Lower leg skin (tissue), 4 donors: ENCODE measurements at places on chromosomes 2 and 18. TPM values are rescaled to one million over a fixed set of nuclear protein-coding genes. Genes with fewer than 3 reads are reported as not detected.

DNA sequence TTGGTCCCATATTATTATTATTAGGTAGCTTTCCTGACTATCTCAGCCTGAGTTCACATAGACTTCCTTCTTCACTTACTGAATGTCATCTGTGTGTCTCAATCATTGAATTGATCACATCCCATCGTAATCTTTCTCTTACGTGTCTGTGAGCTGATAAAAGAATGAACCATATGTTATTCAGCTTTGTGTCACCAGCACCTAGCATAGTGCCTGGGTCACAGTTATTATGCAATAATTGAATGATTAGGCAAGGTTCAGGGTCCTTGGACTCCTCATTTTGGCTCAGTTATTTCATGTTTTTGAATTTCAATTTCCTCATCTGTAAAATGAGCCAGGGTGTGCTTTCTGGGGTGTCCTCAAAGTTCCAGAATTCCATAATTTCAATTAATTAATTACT is 107.2 kb downstream of the ZEB2 start:
- no peak for DNase-seq

GRCh38 chr2:201191132-201191875 is 8.4 kb downstream of the CASP10 start:
- DNase-seq: no peak

DNA sequence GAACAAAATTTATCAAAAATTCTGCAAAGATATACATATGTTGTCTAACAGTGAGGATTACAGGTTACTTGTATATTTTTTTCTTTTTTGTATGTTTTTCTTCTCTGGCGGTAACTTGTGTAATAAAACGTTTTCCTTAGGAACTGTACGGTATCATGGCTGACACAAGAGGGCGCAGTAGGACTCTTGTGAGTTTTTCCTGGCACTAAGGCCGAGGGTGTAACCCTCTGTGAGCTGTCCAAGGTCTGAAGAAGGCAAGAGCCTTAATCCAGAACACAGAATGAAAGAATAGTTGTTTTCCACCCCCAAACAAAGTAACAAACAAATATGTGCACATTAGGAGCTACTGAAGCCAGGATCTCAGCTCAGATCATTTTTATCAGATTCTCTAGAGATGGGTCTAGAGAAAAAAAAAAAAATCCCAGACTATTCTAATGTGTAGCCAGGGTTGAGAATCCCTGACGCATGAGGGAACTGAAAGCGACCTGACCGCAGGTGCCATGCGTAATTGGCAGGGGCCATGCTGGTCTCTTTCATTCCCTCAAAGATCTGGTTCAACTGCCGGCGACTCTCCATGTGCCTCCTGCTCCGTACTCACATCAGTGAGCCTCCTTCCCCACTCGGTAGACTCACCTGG is 27.0 kb downstream of the TMEM200C start:
- DNase-seq: peak; percentile 87

DNA sequence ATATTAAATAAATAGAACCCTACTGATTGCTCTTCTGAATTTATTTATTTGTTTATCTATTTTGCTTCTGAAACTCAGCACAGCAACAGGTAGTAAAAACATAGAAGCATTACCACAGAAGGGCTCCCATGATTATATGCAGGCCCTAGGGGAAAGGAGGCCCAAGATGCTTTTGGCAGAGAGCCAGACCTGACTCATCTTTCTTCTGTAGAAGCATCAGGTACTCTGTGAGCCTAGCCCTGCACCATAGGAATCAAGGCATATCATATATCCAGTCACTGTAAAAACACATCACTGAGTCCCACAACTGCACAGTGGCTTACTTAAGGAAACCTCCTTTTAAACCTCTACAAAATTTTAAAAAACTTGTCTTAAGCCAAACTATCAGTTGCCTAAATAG is 1.8 kb downstream of the SCN9A start:
- DNase-seq: no peak

- no peak for DNase-seq
Observed at GRCh38 chr2:170764880-170765261, 5.3 kb upstream of the ERICH2 start.

Gene CAVIN2
- 7.8 TPM for total RNA-seq

DNA sequence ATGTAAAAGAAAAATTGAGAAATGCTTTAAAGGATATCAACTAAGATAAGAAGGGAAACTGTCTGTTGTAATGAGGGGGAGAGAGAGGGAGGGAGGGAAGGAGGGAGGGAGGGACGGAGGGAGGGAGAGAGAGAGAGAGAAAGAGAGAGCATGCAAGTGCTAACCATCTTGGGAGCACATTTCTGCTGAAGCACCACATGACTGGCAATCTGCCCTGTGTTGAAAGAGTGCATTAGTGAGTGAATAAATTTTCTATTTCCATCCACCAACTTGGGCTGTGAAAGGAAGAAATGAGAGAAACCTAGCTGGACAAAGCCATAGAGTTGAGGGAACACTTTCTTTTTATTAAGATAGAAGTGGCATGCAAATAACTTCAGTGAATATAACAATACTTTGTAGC is 110.7 kb downstream of the TMX3 start:
- no peak for DNase-seq

Gene FEV
- not detected for total RNA-seq

DNA sequence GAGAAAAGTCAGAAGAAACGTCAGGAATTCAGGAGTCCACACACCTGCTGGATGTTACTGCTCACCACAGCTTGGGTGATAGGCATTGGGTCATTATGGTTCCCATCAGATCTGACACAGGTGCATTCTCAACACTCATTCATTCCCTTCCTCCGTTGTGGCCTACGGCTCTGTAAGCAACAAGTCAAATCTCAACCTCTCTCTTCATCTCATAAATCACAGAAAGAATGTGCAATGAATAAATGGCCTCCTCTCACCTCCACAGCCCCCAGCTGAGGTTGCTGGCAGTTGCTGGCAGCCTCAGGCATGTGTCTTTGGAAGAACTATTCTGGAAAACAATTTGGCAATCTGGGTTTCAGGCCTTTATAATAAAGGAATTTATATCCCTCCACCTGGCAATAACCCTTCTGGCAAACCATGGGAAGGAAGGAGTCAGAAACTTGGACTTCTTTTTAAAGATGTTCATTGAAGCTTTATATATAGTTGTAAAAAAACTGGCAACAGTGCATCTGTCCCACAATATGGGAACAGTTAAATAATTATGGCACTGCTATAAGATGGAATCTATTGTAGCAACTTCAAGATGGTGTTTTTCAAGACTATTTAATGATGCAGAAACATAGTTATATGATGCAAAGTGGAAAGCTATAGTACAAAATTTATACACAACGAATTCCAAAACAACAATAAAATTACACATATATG is 175.4 kb downstream of the ANAPC1 start:
- DNase-seq: no peak

DNA sequence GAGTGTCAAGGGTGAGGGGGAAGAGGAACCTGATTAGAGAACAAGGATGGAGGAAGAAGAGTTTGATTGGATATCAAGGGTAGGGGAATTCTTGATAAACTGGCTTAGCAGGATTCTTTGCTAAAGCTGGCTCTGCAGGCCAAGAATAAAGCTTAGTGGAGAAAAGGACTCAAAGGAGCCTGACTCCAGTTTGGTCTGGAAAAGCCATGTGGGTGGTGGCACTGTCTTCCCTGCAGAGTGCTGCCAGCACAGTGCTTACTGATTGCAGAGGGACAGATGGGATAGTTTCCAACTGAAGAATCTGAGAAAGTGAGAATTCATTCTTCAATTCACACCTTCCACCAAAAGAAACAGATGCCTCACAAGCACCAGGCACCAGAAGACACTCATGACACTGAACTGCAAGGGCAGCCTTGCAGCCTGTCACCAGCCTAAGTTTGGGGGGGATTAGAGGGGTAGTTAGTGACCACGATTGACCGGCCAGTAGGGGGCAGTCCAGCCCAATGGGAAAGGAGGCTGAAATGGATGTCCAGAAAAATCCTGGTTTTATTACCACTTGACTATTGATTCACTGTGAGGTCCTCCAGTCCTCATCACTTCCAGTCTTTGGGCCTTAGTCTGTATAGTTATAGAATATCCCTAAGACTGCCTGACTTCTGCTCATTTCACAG is 334.5 kb downstream of the SMAD2 start:
- peak; percentile 52 for DNase-seq

GRCh38 chr2:907706-908105 is 42.9 kb upstream of the SNTG2 start:
- no peak for DNase-seq

GRCh38 chr2:203177361-203177760 is 61.5 kb upstream of the CYP20A1 start:
- no peak for DNase-seq

GRCh38 chr2:222627764-222628163 is 28.1 kb downstream of the FARSB start:
- no peak for DNase-seq

- no peak for DNase-seq
Observed at GRCh38 chr2:122707224-122707824, 951.9 kb downstream of the TSN start.

Gene INPP5D
- total RNA-seq: 15.0 TPM

DNA sequence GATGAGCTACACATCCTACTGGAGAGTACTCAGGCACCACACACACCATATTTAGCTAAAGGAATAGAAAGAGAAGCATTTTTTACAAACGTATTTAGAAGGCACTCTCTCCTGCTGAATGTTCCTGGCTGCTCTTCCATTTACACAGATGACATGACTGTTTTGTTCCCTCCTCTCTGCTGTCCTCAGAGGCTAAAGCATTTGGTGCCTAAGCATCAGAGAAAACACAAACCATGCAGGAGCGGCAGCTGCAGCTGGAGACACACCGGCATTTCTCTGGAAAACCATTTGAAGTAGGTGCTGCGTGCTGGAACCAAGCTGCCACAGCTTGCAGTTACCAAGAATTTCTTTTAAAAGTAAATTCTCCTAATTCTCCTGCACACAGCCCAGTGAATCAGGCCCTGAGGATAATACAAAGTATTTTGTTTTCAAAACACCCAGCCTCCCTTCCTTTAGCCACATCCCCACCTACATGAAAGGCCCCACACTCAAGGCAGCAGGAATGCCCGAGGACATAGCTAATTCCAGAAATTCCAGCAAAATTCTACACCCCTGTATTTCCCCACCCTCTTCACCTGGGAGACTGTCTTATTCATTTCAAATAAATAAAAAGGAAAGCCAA is 488.9 kb upstream of the SOX11 start:
- DNase-seq: no peak
